Activated CD8-positive, alpha-beta memory T cell treated with anti-CD3 and anti-CD28 coated beads, Interleukin-2, amount 50 U/mL, for 48 hours (primary cell): ENCODE measurements at places on chromosomes 6 and 20.
A peak's percentile ranks its signal among the peaks of the same experiment; 100 is the strongest.

DNA sequence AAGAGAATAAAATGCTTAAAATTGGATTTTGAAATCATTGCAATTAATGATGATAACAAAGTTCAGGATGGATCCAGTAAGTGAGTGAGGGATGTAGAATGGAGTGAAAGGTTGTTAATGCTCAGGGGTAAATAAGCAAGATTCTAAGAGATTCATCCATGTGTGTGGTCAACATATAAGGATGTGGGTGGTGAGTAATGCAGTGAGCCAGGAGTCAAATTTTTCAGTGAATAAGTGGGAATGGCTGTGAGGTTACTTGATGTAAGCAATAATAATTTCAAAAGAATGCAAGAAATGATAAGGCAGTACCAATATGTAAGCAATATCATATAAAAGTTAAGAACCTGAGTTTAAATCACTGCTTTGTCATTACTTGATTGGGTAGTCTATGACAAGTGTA, 207.5 kb upstream of the ADGRB3 start:
- DNase-seq: no peak

DNA sequence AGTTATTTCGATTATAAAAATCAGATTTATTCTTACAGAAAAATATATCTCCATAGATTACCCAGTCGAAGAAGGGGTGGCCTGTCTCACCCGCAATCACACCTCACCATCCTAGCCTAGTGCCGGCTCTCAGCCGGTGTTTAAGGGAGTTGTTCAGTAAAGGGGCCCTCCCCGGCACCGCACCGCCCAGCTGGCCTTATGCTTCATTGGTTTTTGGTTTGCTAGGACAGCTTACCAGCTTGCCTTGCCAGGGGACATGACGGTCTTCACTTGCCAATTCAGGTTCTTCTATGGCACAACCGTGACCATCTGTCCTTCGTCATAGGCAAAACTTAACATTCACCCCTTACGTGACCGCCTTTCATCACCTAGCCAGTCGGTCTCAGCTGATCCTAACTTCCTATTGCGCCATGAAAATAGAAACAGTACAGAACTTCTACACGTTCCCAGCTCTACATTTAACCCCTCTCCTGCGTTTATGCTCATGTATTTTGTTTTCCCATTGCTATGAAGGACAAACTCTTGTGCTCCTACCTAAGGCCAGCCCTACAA, 44.7 kb upstream of the SLC22A16 start:
- DNase-seq: no peak

GRCh38 chr6:21053612-21054011, 519.4 kb downstream of the CDKAL1 start:
- DNase-seq: no peak

DNA sequence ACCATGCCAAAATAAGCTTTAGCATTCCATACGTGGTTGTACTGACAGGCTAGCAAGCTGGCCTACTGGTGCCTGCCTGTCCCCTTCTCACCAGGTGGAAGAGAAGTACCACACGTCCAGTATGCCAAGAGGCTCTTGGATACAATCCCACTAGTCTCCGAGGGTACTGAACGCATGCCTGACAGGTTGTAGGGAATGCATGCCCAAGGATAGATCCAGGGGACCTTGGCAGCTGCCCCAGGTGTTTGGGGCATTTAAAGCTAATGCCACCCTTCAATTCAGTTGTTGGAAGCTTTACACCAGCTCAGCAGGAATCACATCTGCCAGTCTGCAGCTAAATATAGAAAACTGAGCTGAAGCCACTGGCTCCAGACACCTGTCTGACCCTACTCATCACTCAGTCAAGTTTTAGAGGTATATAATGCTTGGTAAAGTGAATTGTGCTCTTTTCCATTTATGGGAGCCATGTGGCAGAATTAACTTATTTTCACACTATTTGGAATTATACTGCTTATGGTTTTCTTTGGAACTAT, 4.9 kb downstream of the TUBB2B start:
- no peak for DNase-seq

DNA sequence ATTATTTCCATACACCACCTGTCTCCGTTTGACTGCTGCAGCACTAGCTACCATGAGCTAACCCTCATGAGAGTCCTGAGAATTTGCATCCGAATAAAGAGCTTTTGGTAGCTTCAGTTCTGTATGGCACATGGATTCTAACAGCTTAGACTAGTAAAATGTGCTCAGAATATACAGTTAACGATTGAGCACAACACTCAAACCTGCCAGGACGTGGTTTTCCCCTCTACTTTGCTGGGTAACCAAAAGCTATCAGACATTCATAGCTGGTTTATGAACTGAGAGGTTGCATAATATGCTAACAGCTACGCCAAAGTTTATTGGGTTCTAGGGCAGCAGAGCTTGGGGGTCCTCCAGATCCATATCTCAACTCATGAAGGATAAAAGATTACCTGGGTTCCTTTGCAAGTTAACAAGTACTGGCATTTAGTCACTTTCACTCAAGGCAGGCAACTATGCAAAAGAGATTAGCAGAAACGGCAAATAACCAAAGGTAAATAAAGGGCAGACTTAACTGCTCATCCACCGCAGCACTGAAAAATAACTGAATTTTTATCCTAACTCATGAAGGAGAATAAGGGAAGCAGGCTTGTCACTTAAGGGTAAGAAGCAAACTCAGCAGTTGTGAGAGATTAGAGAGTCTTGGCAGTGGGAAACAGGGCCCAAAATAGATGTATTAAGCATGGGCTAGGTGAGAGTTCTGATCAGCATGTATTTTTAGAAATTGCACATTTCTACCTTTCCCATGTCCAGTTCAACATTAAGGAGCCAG, 29.4 kb downstream of the NUDT3 start:
- DNase-seq: no peak

DNA sequence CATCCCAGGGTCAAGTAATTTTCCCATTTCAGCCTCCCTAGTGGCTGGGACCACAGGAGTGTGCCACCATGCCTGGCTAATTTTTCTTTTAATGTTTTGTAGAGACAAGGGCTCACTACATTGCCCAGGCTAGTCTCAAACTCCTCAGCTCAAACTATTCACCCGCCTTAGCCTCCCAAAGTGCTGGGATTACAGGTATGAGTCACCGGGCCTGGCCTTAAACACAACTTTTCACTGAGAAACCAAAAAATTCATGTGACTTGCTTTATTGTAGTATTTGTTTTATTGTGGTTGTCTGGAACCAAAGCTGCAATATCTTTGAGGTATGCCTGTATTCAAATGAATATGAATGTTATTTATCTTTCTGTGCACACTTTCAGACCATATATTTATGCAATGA, 72.2 kb downstream of the RWDD2A start:
- no peak for DNase-seq

- DNase-seq: no peak
Observed at GRCh38 chr20:64091770-64092169, 7.6 kb upstream of the LKAAEAR1 start.

DNA sequence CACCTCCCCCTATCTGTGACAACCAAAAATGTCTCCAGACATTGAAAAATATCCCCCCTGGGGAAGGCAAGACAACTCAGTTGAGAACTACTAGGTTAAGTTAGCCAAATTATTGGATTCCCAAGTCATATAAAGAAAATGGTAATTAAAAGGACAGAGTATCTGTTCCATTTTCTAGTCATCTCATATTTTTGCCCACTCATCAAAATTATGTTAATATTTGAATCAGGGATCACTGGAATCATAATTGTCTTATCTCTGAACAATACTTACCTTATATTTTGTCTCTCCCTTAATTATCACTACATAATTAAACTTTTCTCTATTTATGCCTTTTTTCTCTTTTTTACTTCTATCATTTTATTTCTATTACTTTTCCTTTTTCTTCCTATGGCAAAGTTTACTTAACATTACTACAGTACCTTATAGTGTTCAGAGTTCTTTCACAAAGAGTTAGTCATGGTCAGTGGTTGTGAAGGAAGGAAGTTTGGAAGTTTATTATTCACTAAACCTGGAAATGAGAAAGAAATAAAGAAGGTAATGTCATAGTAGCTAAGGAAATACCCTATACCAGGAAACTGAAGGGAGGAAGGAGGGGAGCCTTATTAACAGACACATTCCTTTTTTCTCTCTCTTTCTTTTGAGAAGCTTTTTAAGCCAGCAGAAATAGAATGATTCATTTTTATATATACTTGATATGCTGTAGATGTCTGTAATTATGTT, 332.9 kb downstream of the COL12A1 start:
- no peak for DNase-seq

- DNase-seq: peak; percentile 22
Observed at GRCh38 chr6:13390658-13391057, 62.3 kb upstream of the TBC1D7 start.

- peak; percentile 69 for DNase-seq
Observed at GRCh38 chr6:73704260-73704659, 8.3 kb downstream of the CD109 start.

DNA sequence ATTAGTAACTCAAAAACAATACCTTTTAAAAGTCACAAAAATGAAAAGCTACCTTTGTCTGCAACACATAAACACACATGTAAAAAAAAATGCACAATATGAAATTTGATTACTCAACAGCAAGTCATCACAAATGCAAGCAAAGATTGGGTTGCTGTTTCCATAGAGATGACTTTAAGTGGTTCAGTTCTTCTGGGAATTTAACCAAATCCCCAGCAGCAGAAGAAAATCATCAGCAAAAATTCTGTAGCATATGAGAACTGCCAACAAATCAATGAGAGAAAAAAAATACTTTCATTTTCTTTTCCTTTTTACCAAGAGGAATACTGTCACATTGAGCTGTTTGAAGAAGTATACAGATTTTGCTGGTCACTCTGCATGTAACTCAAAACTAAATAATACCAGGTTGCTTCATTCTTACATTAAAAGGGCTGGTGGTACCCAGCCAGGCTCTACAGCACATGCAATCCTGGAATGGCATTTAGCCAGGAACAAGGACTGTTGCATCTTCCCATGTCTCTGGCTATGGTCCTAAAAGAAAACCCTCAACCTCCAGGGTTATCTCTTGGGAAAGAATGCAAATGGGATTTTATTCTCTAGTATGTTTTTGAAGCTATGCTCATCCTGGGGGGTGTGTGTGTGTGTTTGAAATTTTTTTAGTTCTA, 158.3 kb downstream of the OPRM1 start:
- no peak for DNase-seq

- no peak for DNase-seq
Observed at GRCh38 chr6:50815436-50816114, 3.1 kb upstream of the TFAP2B start.

- peak; percentile 23 for DNase-seq
Observed at GRCh38 chr6:40344566-40345167, 242.5 kb downstream of the LRFN2 start.

GRCh38 chr20:36313476-36313875, 7.3 kb downstream of the DLGAP4 start:
- peak; percentile 40 for DNase-seq

- no peak for DNase-seq
Observed at GRCh38 chr6:29946223-29947076, 4.1 kb downstream of the HLA-A start.

- DNase-seq: no peak
Observed at GRCh38 chr6:49987749-49988148, 18.3 kb upstream of the DEFB113 start.

DNA sequence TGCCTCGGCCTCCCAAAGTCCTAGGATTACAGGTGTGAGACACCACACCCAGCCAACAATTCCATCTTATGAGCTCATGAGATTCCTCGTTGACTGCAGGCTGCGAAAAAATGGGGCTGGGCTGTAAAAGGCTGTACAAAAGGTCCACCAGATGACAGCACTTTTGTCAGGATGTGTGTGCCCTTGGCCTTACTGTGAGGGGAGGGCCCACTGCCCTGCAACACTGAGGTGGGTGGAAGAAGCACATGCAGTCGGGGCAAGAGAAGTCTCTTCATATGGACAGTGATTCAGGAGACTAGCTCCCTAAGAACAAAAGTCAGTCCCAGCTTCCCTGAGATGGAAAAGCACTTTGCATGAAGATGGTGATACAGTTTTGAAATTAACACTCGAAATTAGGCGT, 50.5 kb downstream of the KCTD20 start:
- no peak for DNase-seq

DNA sequence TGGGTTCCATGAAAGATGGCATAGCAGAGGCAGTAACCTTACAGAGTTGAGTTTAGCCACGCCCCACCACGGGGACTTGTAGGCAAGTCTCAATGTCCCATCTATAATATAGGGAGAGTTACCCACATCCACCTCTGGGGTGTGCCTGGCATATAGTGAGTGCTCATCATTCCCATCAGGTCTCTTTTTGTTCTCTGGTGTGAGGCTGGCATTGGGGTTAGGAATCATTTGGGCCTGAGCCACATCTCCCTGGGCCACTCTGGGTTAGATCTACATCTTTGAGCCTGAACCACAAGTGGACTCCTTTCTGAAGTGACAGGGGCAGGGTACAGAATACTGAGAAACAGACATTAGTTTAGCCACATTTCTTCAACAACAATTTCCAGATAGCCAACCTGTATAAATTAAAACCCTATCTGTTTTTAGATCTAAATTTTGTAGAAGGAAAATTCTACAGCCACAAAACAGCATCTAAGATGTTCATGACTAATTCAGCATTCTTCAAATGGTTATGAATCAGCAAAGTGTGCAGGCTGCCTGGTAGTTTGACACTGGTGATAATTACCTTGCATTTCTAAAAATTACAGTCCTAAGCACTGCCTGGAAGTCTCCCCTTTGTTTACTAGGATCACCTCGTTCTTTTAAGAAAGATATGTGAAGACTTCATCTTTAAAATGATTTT, 20.1 kb downstream of the RNF24 start:
- peak; percentile 56 for DNase-seq

GRCh38 chr6:168892031-168892430, 361.6 kb downstream of the THBS2 start:
- DNase-seq: no peak

- no peak for DNase-seq
Observed at GRCh38 chr6:70538376-70538775, 28.4 kb upstream of the SDHAF4 start.

DNA sequence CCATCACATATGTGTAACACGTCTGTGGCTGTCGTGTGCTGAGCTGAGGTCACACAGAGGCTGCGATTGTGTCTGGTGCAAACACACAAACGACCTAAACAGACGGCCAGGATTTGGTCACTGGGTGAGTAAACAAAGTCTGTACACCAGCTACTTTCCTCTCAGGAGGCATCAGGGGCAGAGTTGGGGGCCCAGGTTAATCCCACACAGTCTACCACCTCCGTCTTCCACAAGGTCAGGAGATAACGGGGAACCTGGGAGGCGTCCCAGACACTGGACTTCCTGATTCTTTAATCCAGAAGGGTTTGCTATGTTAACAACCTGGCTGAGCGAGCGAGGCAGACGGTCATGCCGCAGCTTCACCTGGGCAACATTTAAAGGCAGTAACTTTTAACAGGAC, 1.5 kb downstream of the DACT2 start:
- DNase-seq: no peak

GRCh38 chr6:98274691-98275090, 559.7 kb upstream of the POU3F2 start:
- DNase-seq: no peak

DNA sequence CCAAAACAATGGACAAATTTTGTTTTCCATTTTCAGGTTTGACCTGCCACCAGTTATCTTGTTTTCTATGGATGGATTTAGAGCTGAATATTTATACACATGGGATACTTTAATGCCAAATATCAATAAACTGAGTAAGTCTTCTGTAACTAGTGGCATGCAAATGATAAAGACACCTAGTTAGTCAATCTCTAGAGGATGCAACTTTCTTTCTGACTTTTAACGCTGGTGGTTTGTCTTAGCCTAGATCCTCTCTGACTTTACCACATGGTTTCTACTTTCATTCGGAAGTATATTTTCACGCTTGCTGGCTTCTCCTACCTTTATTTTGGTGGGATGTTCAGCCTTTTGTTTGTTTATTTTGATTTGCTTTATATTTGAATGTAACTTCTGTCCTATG, 21.2 kb downstream of the ENPP3 start:
- DNase-seq: no peak
